Erythroblast (primary cell): ENCODE measurements at places on chromosomes 2 and 18.

DNA sequence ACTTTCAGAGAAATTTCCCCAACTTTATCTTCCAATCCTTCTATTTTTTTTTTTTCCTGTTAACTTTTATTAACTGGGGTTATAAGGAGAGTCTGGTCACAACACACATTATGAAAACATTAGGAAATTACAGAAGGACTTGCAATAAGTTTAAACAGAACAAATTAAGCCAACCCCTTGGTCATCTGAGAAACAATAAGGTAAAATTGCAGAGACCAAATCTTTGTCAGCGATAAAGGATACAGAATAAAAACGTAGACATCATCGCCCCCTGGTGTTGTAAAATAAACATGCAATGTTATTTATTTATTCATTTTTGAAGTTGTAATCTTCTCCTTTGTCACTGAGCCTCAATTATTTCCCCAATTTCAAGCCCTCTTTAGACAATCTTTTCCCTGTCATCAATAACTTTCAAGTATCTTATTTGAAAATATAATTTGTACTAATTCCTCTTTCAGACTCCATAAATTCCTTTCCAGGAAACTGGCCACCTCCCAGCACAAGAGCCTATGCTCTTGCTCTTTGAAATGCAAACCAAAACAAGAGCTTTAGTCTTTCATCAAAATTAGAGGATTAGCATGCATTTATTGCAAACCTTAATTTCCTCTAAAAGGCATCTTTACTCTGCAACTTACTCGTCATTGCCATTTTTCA is 19.5 kb downstream of the G6PC2 start:
- DNase-seq: peak; percentile 77

- DNase-seq: no peak
These were observed 363.5 kb downstream of the GRB14 start for GRCh38 chr2:164257742-164258141.

DNA sequence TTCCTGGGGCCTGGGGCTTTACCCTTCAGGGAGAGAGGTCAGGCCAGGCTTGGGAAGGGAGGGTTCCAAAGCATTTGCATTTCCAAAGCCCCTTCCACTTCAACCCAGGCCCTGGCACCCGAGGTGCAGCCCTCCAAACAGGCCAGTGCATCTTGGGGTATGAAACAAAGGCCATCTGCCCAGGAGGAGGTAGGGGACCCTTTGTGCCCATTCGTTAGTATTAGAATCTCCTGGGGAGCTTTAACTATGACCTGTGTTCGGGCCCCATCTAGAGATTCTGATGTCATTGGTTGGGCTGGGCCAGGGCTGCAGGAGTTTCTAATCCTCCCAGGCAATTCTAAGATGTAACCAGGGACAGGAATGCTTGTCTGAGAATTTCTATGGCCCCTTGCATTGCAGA is 73.6 kb downstream of the CIB4 start:
- no peak for DNase-seq

DNA sequence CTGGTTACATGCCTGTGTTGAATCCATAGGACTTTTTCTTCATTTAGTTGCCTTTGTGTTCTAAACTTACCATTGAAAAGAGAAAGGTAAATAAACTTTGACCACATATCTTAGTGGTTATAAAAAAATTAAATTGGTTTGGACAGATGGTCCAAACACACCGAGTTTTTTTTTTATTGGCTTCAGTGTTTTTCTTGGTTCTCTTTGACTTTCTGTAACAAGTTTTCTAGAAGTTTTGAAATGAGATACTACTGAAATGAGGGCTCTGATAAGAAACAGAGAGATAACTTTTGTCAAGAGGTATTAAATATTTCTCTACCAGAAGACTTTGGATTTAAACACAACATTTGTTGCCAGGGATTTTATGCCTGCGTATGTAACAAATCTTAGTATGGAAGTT is 20.7 kb downstream of the SPTBN1 start:
- DNase-seq: no peak

DNA sequence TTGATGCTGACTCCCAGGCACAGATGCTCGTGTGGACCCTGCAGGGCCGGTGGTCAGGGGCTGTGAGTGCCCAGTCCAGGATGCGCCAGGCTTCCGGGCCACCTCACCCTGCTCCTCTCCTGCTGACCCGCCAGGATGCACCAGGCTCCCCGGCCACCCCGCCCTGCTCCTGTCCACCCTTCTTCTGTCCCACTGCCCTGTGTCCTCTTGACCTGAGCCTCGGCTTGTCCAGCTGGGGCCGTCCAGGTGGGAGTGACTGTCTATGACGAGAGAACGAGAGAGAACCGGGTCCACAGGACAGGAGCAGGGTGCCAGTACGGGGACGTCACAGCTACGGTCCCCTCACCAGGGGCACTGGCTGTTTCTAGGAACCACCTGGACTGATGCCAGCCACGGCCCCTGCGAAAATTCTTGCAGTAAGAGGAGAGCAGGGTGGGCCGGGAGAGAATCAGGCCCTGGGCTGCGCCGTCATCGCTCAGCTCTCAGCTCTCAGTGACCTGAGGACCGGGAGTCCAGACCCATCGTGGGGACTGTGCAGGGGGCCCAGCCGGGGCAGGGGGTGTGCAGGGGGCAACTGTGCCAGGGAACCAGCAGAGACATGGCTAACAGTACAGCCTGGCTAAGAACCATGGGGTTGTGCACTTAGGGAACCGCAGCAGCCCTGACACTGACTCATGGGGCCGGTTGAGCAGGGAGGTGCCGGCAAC is 12.9 kb upstream of the NFATC1 start:
- DNase-seq: no peak

DNA sequence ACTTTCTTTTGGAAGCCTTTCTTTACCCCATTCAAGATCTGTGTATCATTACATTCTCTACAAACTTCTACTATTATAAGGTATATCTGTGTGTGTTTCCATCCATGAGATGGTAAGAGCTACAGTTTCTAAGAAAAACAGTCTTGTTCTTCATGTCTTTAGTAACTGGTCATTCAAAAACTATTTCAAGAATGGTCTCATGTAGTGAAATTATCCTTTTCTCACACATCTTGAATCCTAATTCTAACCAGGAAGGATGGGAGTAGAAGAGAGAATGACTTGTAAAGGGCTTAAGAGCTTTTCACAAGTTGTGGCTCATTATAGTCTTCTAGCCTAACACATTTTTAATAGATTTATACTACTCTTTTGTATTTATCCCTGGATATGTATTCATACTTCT is 47.3 kb downstream of the ROCK1 start:
- DNase-seq: no peak

DNA sequence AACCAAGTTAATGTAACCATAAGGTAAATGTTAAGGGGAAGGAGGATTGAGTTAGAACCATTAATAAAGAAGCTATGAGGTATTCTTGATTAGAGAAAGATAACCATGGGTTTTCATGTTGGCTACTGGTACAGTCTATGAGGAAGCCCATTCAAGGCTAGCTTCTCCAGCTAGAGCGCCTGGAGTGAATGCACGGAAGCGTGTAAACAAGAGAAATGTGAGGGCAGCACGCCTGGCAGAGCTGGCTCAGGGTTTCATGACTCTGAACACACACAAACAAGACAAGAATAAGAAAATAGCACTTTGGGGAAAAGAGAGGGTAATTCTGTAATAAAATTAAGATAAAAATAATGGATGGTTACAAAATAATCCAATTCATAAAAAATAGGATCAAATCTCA is 255.3 kb downstream of the PDE11A start:
- no peak for DNase-seq

DNA sequence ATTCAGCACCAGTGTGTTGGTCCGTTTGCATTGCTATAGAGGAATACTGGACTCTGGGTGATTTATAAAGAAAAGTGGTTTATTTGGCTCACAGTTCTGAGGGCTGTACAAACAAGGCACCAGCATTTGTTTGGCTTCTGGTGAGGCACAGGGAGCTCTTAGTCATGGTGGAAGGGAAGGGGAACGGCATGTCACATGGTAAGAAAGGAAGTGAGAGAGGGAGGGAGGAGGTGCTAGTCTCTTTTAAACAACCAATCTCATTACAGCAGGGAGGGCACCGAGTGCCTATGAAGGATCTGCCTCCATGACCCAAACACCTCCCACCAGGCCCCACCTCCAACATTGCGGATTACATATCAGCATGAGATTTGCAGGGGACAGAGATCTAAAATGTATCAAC is 143.9 kb upstream of the DLX2 start:
- no peak for DNase-seq

GRCh38 chr2:98091738-98092137 is 4.8 kb downstream of the VWA3B start:
- no peak for DNase-seq

GRCh38 chr2:178273787-178274360 is 79.6 kb downstream of the OSBPL6 start:
- peak; percentile 85 for DNase-seq

GRCh38 chr2:14513903-14514302 is 118.6 kb upstream of the LRATD1 start:
- DNase-seq: no peak

DNA sequence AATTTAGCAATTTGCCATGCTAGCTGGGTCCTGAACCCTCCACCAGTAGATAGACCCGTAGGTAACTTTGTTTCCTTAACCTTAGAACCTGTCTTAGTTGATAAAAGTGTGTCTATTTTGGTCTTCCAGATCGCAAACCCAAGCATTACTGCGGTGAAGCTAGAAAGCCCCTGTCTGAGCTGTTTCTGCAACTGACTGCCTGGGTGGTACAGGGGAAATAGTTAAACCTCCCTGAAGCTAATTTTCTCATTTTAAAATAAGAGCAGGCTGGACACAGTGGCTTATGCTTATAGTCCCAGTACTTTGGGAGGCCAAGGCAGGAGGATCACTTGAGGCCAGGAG is 101.7 kb upstream of the MSH2 start:
- DNase-seq: no peak

GRCh38 chr18:3970929-3971328 is 484.2 kb downstream of the DLGAP1 start:
- no peak for DNase-seq

DNA sequence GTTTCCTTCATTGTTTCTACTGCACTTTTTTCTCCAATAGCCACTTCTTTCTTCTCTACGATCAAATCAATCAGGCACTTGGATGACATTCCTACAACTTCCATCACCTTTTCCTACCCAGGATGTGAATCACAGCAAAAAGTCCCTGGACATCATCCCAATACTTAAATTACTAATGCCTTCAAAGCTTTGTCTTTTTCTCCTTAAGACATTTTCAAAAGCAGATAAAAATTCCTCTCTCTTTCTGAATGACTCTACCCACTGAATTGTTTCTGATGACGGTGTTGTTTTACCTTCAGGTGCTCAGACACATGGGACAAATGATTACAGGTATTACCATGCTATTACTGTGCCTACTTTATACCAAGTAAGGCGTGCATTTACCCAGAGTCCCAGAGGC is 500.9 kb downstream of the FBXO15 start:
- DNase-seq: no peak
